ENCODE measurements at places on chromosomes 5 and 9. TPM values are rescaled to one million over a fixed set of nuclear protein-coding genes. Genes with fewer than 3 reads are reported as not detected.

PDE8B gene
- 0.86 TPM for total RNA-seq

FAM240B gene
- total RNA-seq: not detected

SLC34A3 gene
- total RNA-seq: not detected

NDUFAF2 gene
- total RNA-seq: 18.2 TPM

SPATA31A3 gene
- not detected for total RNA-seq

ACTBL2 gene
- not detected for total RNA-seq

CDKN2A gene
- 35.1 TPM for total RNA-seq

TRIM7 gene
- 0.48 TPM for total RNA-seq

MCTP1 gene
- not detected for total RNA-seq

WNT8A gene
- total RNA-seq: not detected

DMGDH gene
- total RNA-seq: not detected

GABRA1 gene
- not detected for total RNA-seq

PRDM9 gene
- total RNA-seq: not detected

CNTNAP3B gene
- total RNA-seq: not detected

ENC1 gene
- total RNA-seq: 1.2 TPM

KCNN2 gene
- total RNA-seq: not detected

SV2C gene
- 0.03 TPM for total RNA-seq

NOXA1 gene
- total RNA-seq: 1.0 TPM

ZNF658 gene
- total RNA-seq: 4.7 TPM

LOX gene
- not detected for total RNA-seq

SPATA31C1 gene
- total RNA-seq: not detected

NUP188 gene
- 85.8 TPM for total RNA-seq

EGFL7 gene
- 0.41 TPM for total RNA-seq

PTGDS gene
- 13.2 TPM for total RNA-seq

GABRB2 gene
- total RNA-seq: not detected

FGFR4 gene
- total RNA-seq: 0.26 TPM

CCIN gene
- 0.23 TPM for total RNA-seq

ATG12 gene
- total RNA-seq: 40.4 TPM

HMCN2 gene
- not detected for total RNA-seq

TNFSF8 gene
- 82.0 TPM for total RNA-seq

ADAMTS16 gene
- total RNA-seq: not detected

NHP2 gene
- total RNA-seq: 122 TPM

SMARCA2 gene
- total RNA-seq: 289 TPM

PCDHA12 gene
- total RNA-seq: not detected

CEL gene
- total RNA-seq: 2.2 TPM

RNF183 gene
- total RNA-seq: not detected

GRIN3A gene
- not detected for total RNA-seq

NUTM2F gene
- total RNA-seq: not detected

C9orf50 gene
- total RNA-seq: not detected

GABRP gene
- total RNA-seq: not detected
